ENCODE measurements at places on chromosomes 13 and 19. TPM values are rescaled to one million over a fixed set of nuclear protein-coding genes. Genes with fewer than 3 reads are reported as not detected.

GRCh38 chr13:66087269-66087710 lies 1142.8 kb downstream of the PCDH9 start:
- H3K27me3 ChIP-seq: no peaks in the 10 kb centered on the region
- no peak for DNase-seq
- no peaks in the 10 kb centered on the region for H3K4me1 ChIP-seq
- H3K4me3 ChIP-seq: no peak overlapping the region
- H3K36me3 ChIP-seq: no peaks in the 10 kb centered on the region

DNA sequence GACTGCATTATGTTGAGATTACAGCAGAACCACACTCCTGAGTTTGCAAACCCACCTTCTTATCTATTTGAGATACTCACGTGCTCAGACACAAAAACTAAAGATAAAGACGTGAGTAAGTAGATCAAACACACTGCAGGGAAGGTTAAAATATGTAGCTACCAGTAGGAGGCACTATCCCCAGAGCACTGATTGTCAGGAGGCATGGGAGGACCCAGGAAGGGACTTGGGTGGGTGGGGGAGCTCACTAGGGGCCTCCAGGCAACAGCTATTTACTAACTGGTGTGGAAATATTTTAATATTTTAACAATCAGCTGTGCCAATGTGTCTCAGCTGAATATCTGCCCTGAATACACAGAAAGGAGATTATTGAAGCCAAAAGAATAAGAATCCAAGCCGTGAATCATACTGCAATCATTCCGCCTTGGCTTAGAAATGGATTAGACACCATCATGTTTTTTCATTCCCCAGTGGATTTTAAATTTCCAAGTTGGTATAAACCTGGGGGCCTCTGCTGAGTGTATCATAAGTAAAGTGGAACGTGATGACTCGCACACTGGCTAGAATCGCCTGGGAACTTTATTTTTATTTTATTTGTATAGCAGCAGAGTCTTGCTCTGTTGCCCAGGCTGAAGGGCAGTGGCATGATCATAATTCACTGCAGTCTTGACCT lies 73.2 kb upstream of the CACNA1A start:
- H3K36me3 ChIP-seq: no peaks in the 10 kb centered on the region
- peaks cover 10% of the 10 kb centered on the region for H3K27me3 ChIP-seq
- no peak overlapping the region for H3K4me3 ChIP-seq
- H3K4me1 ChIP-seq: no peaks in the 10 kb centered on the region

DNA sequence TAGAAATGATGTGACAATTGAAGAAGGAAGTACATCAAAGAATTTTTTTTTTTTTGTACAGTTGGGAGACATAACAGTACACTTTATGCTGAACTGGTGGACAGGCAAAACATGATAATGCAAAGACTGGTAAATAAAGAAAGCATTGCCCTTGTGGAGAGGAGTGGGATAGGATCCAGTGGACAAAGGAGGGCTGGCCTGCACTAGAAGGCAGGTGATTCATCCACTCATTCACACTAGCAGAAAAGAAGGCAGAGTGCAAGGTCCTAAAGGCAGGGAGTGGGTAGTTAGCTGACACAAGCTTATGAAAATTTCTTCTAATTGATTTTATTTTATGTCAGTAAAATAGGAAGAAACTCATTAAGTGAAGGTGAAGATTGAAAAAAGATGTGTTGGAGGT lies 17.6 kb upstream of the NALCN start:
- no peak overlapping the region for H3K4me3 ChIP-seq
- H3K27ac ChIP-seq: no peak overlapping the region
- no peaks in the 10 kb centered on the region for H3K4me1 ChIP-seq
- H3K36me3 ChIP-seq: no peaks in the 10 kb centered on the region

- no peaks in the 10 kb centered on the region for H3K27me3 ChIP-seq
- no peaks in the 10 kb centered on the region for H3K36me3 ChIP-seq
- H3K4me3 ChIP-seq: no peak overlapping the region
- no peak overlapping the region for H3K27ac ChIP-seq
- no peak for DNase-seq
Measured at GRCh38 chr13:109355166-109355565, 431.2 kb downstream of the IRS2 start.

- no peak for DNase-seq
- no peaks in the 10 kb centered on the region for H3K4me1 ChIP-seq
- no peak overlapping the region for H3K4me3 ChIP-seq
- H3K27ac ChIP-seq: no peak overlapping the region
- H3K27me3 ChIP-seq: no peaks in the 10 kb centered on the region
Measured at GRCh38 chr19:30034321-30034720, 92.3 kb downstream of the URI1 start.

DNA sequence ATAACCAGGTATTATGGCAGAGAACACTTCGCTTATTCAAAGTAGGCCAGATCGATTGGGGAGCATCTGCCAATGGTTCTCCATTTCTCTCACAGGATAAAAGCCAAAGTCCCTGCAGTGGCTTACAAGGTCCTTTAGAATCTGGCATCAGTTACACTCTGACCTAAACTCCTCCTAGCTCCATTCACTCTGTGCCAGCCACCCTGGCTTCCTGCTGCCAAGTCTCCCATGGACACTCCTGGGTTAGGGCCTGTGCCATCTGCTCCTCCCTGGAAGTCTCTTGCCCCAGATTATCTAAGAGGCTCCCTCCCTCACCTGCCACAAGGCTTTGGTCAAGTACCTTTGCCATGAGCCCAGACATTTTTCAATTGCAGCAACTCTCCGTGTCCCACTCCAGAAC lies 649.2 kb downstream of the DACH1 start:
- DNase-seq: no peak
- no peaks in the 10 kb centered on the region for H3K27me3 ChIP-seq
- no peaks in the 10 kb centered on the region for H3K36me3 ChIP-seq
- no peaks in the 10 kb centered on the region for H3K4me1 ChIP-seq

DNA sequence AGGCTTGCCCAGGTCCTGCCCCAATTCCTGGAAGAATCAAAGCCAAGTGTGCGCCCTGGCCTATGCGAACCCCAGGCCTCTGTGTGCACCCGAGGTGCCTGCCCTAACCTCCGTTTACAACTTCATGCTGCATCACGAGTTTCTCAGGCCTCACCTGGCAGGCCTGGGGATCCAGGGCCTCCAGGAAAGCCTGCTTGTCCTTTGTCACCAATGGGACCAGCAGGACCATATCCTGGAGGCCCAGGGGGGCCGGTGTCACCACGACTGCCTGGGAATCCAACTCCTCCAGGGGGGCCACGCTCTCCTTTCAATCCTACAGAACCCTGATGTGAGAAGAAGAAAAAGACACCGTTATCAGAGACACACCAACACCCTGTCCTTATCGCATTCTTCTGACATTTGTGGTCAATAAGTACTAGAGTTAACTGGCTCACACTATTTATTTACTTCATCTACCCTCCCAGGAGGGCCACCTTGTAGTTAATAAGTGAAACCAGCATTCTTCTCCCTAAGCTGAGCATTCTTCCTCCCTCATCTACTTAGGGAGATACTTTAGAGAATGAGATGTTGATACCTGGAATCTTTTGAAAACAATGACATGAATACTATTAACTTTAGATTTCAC lies 120.6 kb downstream of the COL4A1 start:
- no peaks in the 10 kb centered on the region for H3K27me3 ChIP-seq
- peaks cover 16% of the 10 kb centered on the region for H3K4me1 ChIP-seq

DNA sequence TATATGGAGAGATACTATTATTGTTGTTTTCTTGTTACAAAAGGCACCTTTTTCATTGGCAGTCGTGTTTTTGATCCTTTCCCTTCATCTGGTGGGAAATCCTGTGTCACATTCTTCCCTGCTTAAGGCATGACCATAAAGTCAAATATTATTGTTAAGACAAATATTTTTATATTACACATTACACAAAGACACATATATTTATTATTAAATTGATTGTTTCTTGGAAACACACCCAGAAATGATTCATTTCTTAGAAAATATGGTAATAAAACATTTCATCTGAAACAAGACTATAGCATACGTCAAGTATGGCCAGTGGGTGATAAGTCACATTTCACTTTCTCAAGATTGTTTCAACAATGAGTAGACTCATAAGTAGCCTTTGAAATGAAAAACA lies 77.3 kb downstream of the KCTD12 start:
- H3K27me3 ChIP-seq: no peaks in the 10 kb centered on the region
- H3K36me3 ChIP-seq: no peaks in the 10 kb centered on the region
- no peak for DNase-seq
- H3K27ac ChIP-seq: no peak overlapping the region
- no peak overlapping the region for H3K4me3 ChIP-seq

DNA sequence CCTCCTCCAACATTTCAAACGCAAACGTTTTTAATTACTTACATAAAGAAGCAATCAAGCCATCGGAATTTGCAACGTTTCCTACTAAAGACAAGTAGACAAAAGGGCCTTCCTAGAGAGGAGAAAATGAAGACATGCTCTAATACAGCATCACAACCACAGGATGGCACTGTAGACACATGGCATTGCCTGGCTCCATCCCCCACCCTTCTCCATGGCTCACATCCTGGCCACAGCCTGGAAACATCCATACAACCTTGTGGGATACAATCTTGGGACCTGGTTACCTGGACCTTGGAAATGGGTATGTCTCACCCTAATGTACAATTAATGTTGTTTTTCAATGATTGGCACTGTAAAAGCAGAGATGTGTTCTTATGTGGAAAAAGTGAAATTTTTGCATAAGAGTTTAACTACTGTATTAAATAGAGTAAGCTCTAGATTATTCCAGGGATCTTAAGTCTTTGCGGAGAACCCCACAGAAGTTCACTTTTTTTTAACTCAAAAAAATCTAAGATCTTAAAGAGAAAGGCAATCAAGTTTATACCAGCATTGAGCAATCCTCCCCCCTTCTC lies 21.5 kb downstream of the EBPL start:
- DNase-seq: peak; percentile 84
- peaks cover 3% of the 10 kb centered on the region for H3K4me1 ChIP-seq
- H3K4me3 ChIP-seq: no peak overlapping the region

DNA sequence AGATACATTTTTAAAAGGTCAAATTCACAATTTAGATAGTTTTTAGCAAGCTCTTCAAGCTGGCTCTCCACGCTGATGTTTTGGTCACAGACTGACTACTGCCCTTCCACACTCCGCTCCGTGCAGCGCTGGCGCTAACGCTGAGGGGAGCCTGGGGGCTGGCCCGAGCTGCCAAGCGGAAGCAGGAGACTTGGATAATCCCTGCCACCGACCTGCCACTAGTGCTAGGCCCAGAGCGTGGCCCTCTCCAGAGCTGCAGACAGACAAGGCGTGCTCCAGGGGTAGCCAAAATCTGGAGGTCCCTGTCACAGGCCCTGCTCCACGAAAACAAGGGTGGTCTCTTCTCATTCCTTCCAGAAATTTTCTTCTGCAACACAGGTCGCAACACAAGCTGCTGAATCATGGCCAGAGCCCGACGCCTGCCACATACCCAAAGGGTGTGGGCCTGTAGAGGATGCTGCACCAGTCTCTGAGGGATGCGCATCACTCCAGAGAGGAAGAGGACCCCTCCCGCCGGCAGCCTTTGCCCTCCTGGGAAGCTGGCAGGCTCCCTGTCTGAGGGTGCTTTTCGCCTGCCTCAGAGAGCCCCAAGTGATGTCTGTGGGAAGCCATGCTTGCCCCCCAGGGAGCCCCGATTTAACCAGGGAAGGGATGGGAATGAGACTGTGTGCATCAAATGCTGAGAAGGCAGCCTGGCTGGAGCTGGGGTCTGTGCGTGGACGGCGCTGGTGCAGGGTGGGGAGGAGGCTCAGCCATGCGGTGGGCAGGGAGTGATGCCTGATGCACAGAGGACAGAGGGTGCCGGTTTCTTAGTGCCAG lies 21.6 kb downstream of the CAPS start:
- peaks cover 13% of the 10 kb centered on the region for H3K4me1 ChIP-seq
- peaks cover 38% of the 10 kb centered on the region for H3K36me3 ChIP-seq
- peak overlapping the region; percentile 45 for H3K27ac ChIP-seq
- peak; percentile 74 for DNase-seq
- no peaks in the 10 kb centered on the region for H3K27me3 ChIP-seq

- H3K4me1 ChIP-seq: no peaks in the 10 kb centered on the region
- peaks cover 79% of the 10 kb centered on the region for H3K27me3 ChIP-seq
- no peak within 1 kb of the TSS for H3K4me3 ChIP-seq
- no peak within 1 kb of the TSS for H3K27ac ChIP-seq
- DNase-seq: no peak
- H3K36me3 ChIP-seq: no peaks in the 10 kb centered on the region
Measured at GRCh38 chr19:35447606-35448469, at the start of gene FFAR2. Gene FFAR2 (plus strand): TSS chr19:35448257. CDS start chr19:35449715, 1,458 bp downstream.

- H3K4me3 ChIP-seq: no peak overlapping the region
- peak; percentile 21 for DNase-seq
- no peak overlapping the region for H3K27ac ChIP-seq
- no peaks in the 10 kb centered on the region for H3K27me3 ChIP-seq
Measured at GRCh38 chr19:30059741-30060457, 117.9 kb downstream of the URI1 start.

DNA sequence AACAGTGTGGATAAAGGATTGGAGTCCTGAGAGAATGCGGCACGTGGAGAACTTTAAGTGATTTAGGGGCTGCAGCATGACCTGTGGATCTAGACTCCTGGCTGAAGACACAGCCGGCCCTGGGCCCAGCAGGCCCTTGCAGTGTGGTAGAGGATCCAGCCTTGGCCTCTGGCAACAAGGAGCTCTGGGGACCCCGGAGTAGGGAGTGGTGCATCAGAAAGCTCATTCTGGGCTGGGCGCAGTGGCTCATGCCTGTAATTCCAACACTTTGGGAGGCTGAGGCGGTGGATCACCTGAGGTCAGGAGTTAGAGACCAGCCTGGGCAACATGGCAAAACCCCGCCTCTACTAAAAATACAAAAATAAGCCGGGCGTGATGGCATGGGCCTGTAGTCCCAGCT lies 76.0 kb downstream of the CHST8 start:
- H3K27ac ChIP-seq: no peak overlapping the region
- no peaks in the 10 kb centered on the region for H3K4me1 ChIP-seq
- no peak overlapping the region for H3K4me3 ChIP-seq
- no peaks in the 10 kb centered on the region for H3K27me3 ChIP-seq
- H3K36me3 ChIP-seq: no peaks in the 10 kb centered on the region

- peak; percentile 89 for DNase-seq
- peak overlapping the region; percentile 86 for H3K4me3 ChIP-seq
- H3K36me3 ChIP-seq: peaks cover 10% of the 10 kb centered on the region
- peak overlapping the region; percentile 92 for H3K27ac ChIP-seq
- peaks cover 15% of the 10 kb centered on the region for H3K4me1 ChIP-seq
Measured at GRCh38 chr13:31162151-31163008, 676 bp upstream of the HSPH1 start.

DNA sequence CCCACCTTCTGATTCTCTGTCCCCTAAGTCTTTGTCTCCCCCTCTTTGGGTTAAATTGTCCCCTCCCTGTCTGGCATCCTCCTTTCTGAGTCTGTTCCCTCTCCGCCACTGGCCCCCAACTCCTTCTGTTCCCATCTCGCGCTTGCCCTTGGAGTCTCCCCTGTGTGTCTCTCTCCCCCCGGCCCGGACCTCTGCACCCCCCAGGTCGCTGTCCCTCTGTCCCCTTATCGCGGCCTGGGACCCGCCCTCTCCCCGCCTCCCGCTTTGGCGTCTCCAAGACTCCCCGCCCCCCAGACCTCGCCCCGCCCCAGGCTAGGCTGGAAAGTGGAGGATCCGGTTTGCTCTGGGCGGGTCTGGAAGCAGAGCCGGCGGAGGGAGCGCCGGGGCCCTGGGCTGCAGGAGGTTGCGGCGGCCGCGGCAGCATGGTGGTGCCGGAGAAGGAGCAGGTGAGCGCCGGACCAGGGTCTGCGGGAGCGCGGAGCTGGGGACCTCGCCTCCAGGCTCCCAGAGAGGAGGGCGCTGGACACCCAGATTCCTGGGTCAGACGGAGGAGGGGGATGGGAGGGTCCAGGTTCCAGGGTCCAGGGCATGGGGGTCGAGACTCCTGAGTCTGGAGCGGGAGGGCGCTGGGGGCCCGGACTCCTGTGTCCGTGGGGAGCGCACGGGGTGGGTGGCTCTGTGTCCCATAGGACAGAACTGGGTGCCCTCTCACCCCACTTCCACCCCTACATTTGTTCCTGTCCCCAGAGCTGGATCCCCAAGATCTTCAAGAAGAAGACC lies at the start of gene TRPM4:
Gene TRPM4 (plus strand): TSS at position 348 of the 780 bp plus-strand sequence. CDS start 75 bp downstream, at position 423.
- H3K4me1 ChIP-seq: peaks cover 11% of the 10 kb centered on the region
- peak within 1 kb of the TSS; percentile 77 for H3K4me3 ChIP-seq

The ZNF134 gene
- polyA plus RNA-seq: 9.8 TPM

The TBXA2R gene
- polyA plus RNA-seq: 0.92 TPM

Data from SK-N-SH (cell line).